ENCODE measurements at places on chromosomes 7 and 10.

- no peak for DNase-seq
Observed at GRCh38 chr10:94076325-94076841, 82.7 kb downstream of the PLCE1 start.

DNA sequence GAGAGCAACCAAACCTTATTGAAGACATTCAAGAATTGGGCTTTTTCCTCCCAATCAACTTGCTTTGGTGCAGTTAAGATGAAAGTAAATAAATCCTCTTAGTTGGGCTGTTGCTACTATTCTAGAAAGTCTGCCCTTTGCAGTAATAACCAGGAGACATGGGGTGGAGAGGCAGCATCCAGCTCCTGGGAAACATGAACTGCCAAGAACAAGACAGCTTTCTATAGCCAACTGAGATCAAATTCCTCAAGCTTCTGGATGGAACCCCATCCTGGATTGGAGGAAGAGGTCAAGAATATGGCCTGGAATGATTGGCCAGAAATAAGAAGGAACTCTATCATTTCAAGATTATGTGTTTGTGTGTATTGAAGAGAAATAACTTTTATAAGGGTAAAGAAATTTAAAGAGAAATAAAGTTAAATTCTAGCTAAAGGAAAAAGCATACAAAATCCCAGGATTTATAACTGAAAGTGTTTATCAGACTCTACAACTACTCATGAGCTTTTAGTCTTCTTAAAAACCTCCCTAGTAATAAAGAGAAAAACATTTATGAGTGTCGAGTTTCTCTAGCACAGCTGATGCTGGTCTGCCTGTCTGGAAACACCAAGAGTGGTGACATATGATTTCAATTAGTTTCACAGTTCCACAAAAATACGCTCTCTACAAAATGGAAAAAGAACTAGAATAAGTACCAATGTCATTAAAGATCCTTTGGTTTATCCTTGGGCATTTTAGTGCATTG, 70.1 kb upstream of the COL1A2 start:
- no peak for DNase-seq

GRCh38 chr7:129807863-129808262, 144.9 kb downstream of the UBE2H start:
- DNase-seq: no peak

- DNase-seq: no peak
Observed at GRCh38 chr7:14209896-14210484, 220.5 kb upstream of the ETV1 start.

GRCh38 chr10:120503689-120504088, 46.7 kb downstream of the PLPP4 start:
- no peak for DNase-seq

- no peak for DNase-seq
Observed at GRCh38 chr7:35035511-35035961, 1.7 kb downstream of the DPY19L1 start.

DNA sequence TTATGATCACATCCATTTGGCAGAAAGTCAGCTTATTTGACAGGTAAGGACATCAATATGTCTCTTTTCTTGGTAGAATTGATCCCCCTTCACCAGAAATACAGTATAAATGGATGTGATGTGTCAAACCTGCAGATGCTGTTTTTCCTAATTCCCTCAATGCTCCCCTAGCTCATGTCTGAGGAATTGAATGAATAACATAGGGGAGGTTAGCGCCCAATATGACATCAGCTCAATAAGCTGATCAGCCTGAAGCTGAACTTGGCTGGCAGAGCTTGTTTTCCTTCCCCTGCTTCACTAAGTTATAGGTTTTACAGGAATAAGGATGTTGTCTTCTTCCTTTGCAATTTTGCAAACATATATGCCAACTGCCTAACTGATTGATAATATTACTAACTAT, 132.5 kb downstream of the REEP3 start:
- no peak for DNase-seq

GRCh38 chr10:71358277-71358676, 38.4 kb upstream of the CDH23 start:
- no peak for DNase-seq

DNA sequence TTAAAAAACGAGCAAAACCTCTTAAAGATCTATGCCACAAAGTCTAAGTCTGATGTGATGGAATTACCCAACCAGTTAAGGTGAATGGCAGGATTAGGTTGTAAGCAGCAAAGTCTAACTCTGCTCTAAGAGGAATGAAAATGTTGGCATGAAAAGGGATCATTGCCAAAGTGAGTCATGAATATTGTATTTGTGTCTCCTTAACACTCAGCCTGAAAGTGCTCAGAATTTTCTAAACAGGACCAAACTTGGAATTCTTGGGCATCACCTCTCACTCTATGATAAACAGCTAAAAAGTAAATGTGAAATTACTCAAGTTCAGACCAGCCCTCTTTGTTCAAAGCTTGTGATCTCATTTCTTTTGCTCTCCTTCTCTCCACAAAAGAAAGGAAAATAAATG, 27.0 kb downstream of the PPP1R3A start:
- no peak for DNase-seq

DNA sequence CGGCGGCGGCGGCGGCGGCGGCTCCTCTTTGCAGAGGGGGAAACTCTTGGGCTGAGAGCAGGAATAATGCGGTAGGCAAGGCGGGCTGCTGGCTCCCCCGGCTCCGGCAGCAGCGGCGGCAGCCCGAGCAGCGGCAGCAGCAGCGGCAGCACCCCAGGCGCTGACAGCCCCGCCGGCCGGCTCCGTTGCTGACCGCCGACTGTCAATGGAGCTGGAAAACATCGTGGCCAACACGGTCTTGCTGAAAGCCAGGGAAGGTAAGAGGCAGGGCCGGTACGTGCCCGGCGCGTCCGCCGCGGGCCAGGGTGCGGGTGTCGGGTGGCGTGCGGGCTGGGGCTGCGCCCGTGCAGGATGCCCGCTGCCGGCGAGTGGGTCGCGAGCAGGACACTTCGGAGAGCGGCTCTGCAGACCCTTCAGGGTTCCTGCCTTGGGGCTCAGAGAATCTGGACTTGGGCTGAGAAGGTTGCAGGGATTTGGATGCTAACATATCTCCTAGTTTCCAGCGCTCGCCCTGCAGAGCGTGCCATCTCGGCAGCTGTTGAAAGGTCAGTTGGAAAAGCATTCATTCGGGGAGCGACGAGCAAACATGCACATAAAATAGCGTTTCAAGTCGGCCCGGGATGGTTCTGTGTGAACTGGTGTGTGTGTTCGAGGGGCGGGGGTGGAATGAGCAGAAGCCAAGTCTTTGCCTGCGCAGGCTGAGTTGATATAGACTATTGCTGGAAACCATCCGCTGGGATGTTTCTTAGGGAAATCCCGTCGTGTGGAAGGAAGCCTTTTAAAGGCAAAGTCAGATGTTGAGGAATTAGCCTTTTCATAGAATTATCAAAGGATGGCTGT, 562 bp downstream of the GRK5 start:
- no peak for DNase-seq

Measured in activated T-cell treated with anti-CD3 and anti-CD28 coated beads, Interleukin-2, amount 50 U/mL, for 1 hour (primary cell).